Liver (tissue), 10 donors: ENCODE measurements at places on chromosomes 13 and 19.

- DNase-seq = no peak
Measured at GRCh38 chr19:39492788-39493187, 6.0 kb upstream of the DLL3 start.

GRCh38 chr19:6258812-6259311, 20.9 kb downstream of the MLLT1 start:
- no peak for DNase-seq

DNA sequence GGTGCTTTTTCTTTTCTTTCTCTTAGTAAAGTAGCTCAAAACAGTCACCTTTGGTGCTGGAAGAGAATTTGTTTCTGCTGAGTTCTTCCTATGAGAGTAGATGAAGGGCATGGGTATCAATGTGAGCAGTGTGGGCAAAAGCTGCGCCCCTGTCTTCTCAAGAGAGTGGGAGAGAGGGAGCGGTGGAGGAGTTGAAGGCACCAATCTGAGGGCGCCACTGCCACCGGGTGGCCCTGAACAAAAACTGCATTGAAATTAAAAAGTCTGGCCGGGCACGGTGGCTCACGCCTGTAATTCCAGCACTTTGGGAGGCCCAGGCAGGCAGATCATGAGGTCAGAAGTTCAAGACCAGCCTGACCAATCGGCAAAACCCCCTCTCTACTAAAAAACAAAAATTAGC, 28.7 kb upstream of the EPHX3 start:
- no peak for DNase-seq

- DNase-seq = no peak
Measured at GRCh38 chr13:20498129-20498528, 27.5 kb downstream of the CRYL1 start.

GRCh38 chr19:32352241-32352630, 6.8 kb downstream of the ZNF507 start:
- DNase-seq = no peak

DNA sequence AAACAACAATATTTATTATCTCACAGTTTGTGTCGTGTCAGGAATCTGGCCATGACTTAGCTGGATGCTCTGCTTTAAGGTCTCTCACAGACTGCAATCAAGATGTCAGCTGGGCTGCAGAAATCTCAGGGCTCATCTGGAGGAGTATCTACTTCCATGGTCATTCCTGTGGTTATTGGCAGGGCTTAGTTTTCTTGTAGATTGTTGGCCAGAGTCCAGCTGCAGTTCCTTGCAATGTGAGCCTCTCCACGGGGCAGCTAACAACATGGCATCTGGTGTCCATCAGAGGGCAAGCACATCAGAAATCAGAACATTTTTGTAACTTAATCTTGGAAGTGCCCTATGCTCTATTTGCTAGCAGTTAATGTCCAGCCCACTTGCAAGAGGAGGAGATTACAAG, 45.7 kb upstream of the TDRD3 start:
- DNase-seq = no peak

DNA sequence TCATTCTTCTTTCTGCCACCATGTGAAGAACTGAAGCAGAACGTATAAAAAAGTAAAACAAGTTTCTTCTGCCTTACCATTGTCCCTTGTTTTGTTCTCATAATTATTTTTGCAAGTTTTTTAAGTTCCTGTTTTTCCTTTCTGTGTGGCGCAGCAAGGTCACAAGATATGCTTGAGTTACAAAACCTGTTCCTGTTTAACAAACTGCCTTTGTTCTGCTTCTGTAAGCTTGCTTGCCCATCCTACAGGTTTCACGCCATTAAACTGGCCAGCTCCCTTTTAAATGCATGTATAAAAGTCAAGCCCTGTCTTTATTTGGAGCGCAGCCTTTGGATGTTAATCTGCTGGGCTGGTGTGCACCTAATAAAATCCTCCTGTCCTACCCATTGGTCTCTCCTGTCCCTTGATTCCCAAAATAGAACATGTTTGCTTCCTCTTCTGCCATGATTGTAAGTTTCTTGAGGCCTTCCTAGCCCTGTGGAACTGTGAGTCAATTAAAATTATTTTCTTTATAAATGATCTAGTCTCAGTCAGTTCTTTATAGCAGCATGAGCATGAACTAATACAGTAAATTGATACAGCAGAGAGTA, 1115.4 kb downstream of the SLITRK1 start:
- DNase-seq = no peak

GRCh38 chr13:72530471-72530870, 197.0 kb downstream of the MZT1 start:
- no peak for DNase-seq

- DNase-seq = peak; percentile 43
Measured at GRCh38 chr13:99086267-99087097, 108.6 kb upstream of the DOCK9 start.

DNA sequence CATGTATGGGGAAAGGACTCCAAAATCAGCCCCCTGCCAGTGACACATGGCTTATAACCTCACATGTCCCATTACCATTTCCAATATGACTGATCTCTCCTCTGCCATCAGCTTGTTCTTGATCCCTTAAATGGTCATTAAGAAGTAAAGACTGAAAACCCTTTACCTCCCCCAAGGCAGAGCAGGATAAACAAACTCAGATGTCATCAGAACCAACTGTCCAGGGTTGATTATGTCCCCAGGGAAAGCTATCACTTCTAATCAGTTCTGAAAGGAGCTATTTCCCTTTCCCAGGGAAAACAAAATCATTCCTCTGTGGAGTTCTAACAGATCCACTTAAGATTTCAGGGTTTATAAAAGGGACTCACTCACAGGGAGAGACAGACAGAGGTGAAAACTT, 350.9 kb downstream of the SUCLA2 start:
- DNase-seq = no peak

DNA sequence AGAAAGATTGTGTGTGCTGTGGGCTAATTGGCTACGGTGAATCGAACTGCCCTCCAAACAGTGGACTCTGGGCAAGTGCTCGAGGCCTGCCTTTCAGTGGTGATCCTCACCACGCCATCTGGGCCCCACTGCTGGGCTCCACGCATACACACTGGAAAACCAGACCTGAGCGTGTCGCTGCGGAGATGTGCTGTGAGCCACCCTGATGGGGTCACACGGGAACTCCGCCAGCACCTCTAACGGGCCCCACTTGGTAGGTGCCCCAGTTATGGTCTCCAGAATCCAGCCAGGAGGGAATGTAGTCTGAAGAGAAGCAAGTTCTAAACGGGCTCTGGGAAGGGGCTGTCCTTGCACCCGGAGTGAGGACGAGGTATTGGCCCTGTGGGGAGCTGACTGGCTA, 39.3 kb downstream of the C13orf46 start:
- DNase-seq = no peak

DNA sequence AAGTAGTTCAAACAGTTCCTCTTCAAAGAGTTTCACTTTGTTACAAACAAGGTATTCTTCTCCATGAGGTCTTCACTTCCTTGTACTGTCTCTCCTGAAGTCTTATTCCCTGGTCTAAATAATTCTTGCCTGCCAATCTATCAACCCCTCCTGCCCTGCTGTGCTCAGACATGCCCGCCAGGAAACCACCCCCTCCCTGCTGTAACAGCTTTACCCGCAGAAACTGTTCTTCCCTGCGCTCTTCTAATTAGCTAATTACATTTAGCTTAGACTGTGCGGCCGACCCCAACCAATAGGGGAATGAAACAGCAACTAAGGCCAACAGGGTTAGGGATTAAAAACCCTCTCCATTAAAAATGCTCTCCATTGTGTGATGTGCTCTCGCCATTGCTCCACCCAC, 46.7 kb downstream of the ZNF846 start:
- no peak for DNase-seq

- DNase-seq = no peak
Measured at GRCh38 chr13:79011179-79011578, 352.2 kb upstream of the OBI1 start.

DNA sequence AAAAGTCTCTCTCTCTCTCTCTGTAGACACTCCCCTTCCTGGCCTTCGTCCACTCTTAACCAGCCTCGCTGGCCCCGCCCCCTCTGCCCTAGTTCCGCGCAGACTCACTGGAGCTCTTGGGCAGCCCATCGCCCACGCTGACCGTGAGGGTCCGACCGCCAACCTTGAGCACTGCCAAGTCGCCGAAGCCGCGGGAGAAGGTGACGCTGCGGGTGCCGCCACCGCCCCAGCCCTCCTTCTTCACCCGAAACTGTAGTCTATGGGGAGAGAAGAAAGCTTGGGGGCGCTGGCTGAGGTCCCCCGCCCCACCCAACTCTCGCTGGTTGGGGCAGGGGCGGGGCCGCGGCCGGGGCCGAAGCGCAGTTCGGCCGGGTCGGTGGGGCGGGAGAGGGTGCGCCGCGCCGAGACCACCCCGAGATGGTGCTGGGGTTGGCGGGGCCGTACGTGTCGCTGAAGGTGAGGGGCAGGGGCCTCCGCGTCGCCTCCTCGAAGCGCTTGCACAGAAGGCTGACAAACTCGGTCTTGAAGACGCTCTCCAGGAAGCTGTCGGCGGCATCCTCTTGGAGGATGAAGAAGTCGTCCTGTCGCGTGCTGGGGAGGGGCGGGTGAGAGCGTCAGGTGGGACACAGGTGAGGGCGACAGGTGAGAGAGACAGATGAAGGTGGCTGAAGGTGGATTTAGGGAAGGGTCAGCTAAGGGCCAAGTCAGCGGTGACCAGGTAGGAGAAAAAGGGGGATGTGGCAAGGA, 12.6 kb upstream of the ZNF414 start:
- peak; percentile 83 for DNase-seq

- no peak for DNase-seq
Measured at GRCh38 chr13:100803091-100803490, 128.5 kb upstream of the TMTC4 start.

GRCh38 chr13:76516586-76516985, 369.6 kb downstream of the KCTD12 start:
- DNase-seq = no peak

DNA sequence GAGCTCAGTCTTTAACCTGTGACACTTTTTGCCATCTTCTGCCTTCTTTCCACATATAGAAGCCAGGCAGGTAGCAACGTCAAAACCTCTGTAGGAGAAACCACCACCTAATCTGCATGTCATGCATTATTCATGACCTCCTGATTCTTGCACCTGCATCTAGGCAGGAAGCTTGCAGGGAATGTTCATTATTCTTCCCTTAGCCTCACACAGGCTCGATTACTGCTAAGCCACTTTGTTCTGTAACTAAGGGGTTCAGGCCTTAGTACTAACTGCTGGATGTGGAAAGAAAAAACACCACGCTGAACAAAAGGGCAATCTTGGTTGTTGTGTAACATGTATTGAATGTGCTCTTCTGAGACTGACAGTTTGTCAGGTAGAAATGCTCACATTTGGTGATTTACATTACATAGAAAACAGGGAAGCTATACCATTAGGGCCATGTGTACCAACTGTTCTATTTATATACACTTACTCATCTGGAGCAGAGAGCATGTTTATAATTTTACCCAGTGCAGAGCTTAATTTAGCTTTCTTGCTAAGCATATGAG, 366.9 kb downstream of the KLF12 start:
- DNase-seq = no peak

DNA sequence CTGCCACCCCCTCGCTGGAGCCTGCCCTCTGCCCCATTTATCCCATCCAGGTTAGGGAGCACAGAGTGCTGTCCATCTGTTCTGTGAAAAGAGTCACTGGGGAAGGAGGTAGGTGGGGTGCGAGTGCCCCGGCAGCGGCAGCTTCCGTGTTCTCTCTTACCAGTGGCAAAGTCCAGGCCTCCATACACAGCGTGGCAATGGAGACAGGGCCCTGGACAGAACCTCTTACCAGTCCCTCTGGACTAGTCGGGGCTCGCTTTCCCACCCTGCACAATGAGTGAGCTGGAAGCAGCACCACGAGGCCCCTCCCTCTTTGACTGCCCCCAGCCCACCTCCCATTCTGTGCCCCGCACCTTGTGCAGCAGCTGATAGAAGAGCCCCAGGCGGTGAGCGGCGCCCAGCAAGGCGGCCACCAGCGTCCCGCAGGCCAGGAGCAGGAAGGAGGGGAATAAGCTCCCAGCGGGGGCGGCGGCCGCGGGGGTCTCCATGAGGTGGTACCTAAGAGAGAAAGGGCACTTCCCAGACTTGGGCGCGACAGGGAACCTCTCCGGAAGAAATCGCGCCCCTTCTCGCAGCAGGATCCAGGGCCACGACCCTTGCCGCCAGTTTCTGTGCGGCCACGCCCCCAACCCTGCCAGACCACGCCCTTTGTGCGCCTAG, 17.5 kb downstream of the SYDE1 start:
- no peak for DNase-seq

- DNase-seq = no peak
Measured at GRCh38 chr13:32851083-32852069, 164.8 kb upstream of the KL start.
